K562 (cell line): ENCODE measurements at places on chromosomes 2 and 18. TPM values are rescaled to one million over a fixed set of nuclear protein-coding genes. Genes with fewer than 3 reads are reported as not detected.

DNA sequence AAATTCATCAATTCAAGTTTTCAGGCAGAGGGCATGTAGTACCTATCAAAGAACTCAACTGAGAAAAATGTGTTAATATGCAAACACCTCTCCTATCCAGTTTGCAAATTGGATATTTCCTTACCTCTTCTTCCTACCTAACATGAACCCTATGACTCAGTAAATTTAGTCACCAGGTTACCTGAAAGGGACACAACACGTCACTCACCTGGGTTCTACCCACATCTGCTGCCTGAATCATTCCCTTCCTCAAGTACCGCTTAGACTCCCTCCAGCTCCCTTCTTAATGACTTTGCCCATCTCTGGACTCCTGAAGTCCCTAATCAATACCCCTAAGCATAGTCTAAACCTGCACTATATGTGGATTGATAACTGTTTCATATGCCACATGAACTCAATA is 10.4 kb downstream of the ANKRD44 start:
- no peak overlapping the region for H3K27ac ChIP-seq
- no peaks in the 10 kb centered on the region; the same call in 1 of the 2 replicates for H3K27me3 ChIP-seq

DNA sequence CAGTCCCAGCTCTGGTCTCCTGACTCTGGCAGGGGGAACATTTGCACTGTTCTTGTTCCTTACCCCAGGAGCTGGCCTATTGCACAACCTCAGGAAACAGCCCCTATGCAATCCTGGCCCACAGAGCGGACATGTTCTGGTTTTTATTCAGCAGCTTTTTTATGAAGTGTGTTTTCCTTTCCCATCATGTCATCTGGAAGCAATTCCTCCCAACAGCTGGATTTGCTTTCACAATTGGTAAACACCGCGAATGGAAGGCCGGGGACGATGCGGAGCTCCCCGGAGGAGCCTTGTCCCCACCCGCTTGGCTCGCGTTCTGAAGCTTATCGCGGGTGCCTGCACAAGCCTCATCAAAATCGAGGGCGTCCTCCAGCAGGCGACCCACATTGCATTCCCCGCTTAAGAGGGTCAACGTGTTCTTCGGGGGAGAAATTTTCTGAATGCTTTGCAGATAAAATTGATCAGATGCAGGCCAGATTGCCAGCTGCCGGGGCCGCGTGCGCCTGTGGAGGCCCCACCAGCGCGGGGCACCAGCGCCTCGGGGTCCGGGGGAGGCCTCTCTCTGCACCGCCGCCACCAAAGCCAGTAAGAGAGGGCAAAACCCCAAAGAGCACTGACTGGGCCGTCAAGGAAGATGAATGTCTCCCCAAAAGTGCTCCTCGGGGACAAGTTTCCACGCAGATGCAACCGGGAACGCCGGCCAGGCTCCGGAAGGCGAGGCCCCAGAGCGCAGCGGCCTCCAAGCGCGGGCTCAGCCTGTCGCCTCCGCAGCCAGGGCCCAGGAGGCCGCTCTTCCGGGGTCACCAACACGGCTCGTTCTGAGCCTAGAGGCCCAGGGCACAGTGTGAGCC is 60.3 kb upstream of the SP3 start:
- no peak for DNase-seq
- peaks cover 16% of the 10 kb centered on the region; the same call in 1 of the 2 replicates for H3K4me1 ChIP-seq

GRCh38 chr2:202109737-202110184 is 36.7 kb downstream of the KIAA2012 start:
- H3K4me1 ChIP-seq, result no peaks in the 10 kb centered on the region; the same call in 1 of the 2 replicates
- H3K36me3 ChIP-seq, result no peaks in the 10 kb centered on the region
- no peak for DNase-seq
- no peak overlapping the region for H3K4me3 ChIP-seq

- no peak overlapping the region for H3K4me3 ChIP-seq
- no peaks in the 10 kb centered on the region for H3K36me3 ChIP-seq
- DNase-seq, result no peak
- no peaks in the 10 kb centered on the region for H3K27me3 ChIP-seq
- H3K27ac ChIP-seq, result no peak overlapping the region
Observed at GRCh38 chr18:62784338-62784965, 69.1 kb downstream of the PHLPP1 start.

DNA sequence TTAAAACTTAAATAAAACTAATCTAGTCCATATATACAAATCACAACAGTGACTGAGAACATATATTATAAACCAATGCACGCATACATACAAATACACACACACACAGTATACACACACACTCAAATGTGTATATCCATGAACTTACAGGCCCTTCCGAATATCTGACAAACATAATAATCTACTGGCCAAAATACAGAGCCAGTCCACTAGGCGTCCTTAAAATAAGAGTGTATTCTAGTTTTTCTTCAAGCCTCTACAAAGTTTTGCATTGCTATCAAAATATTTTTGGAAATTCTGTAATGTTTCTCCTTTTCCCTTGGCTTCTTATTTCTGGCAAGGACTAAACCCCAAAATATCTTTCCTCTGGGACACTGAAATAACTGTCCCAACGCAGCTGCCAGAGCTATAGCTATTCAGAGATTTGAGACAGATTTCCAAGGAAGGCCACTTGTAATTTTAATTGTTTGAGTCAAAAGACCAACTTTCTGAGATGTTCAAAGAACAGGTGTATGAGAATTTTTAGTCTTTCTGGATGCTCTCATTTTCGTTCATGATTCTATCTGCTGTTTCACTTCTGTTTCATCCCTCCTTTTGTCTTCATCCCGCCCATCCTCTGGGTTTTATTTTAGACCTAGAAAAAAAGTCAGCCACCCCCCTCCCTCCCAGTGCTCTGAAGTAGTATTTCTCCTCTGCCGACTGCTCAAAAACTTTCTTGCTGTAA is 24.1 kb upstream of the SP3 start:
- peaks cover 5% of the 10 kb centered on the region; the same call in 1 of the 3 replicates for H3K4me1 ChIP-seq
- no peak for DNase-seq
- H3K4me3 ChIP-seq, result no peak overlapping the region
- peaks cover under 1% of the 10 kb centered on the region; the same call in 2 of the 3 replicates for H3K27me3 ChIP-seq
- no peaks in the 10 kb centered on the region for H3K36me3 ChIP-seq
- H3K27ac ChIP-seq, result no peak overlapping the region

DNA sequence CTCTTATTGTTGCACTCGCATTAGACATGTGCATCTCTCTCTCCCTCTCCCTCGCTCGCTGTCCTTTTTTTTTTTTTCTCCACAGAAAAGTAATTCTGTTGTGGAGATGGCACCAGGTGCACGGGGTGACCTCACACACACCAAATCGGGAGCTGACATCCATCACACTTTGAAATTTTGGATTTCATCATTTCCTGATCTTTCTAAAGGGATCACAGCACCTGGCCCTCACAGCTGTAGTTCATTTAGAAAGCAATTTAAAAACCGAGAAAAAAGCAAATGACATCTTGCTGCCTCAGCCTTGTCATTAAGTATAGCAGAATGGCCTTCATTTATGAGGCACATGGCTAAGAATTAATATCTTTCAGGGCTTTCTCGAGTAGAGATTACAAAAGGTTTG is 717.2 kb downstream of the RNF144A start:
- no peak for DNase-seq
- no peaks in the 10 kb centered on the region for H3K36me3 ChIP-seq
- H3K4me3 ChIP-seq, result no peak overlapping the region
- H3K27me3 ChIP-seq, result no peaks in the 10 kb centered on the region

- H3K4me1 ChIP-seq, result no peaks in the 10 kb centered on the region; the same call in 1 of the 2 replicates
- DNase-seq, result no peak
- H3K27me3 ChIP-seq, result no peaks in the 10 kb centered on the region
- H3K36me3 ChIP-seq, result peaks cover 9% of the 10 kb centered on the region; the same call in 2 of the 3 replicates
Observed at GRCh38 chr2:64595397-64596176, 58.1 kb downstream of the SERTAD2 start.

GRCh38 chr2:78553866-78554647 is 471.4 kb upstream of the REG3G start:
- H3K4me1 ChIP-seq, result no peaks in the 10 kb centered on the region
- no peak overlapping the region for H3K4me3 ChIP-seq
- H3K36me3 ChIP-seq, result no peaks in the 10 kb centered on the region
- no peaks in the 10 kb centered on the region for H3K27me3 ChIP-seq
- no peak overlapping the region for H3K27ac ChIP-seq

DNA sequence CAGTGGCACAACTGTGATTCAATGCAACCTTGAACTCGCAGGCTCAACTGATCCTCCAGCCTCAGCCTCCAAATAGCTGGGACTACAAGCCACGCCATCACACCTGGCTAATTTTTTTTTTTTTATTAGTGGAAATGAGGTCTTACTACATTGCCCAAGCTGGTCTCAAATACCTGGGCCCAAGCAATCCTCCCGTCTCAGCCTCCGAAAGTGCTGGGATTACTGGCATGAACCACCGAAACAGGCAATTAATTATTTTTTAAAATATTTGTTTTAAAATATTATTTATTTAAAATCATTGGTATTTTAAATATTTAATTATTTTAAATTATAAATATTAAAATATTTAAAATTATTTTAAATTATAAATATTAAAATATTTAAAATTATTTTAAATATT is 24.5 kb downstream of the SRBD1 start:
- no peak overlapping the region for H3K27ac ChIP-seq
- peaks cover 31% of the 10 kb centered on the region; the same call in 2 of the 3 replicates for H3K36me3 ChIP-seq
- no peak overlapping the region for H3K4me3 ChIP-seq

DNA sequence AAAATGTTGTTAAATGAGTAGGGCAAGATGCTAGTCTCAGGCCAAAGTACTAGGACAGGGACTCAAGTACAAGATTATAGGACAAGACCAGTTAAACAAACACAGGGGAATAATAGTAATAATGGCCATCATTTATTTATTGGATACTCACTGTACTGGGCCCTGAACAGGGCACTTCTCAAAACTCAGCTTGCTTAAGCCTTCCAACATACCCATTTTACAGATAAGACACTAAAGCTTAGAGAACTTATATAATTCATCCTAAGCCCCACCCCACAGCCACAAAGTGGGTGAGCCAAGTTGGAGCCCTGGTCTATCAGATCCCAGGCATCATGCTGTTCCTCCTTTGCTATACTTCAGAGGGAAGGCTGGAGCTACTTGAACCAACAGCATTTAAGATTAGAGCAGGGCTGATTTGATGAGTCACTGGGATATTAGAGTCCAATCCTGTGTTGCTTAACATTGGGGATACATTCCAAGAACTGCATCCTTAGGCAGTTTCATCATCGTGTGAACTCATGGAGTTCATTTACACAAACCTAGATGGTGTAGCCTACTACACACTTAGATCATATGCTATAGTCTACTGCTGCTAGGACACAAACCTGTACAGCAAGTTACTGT is 153.6 kb downstream of the MTCL1 start:
- no peaks in the 10 kb centered on the region for H3K36me3 ChIP-seq
- H3K4me1 ChIP-seq, result no peaks in the 10 kb centered on the region; the same call in 2 of the 3 replicates
- H3K27me3 ChIP-seq, result no peaks in the 10 kb centered on the region
- DNase-seq, result no peak
- no peak overlapping the region for H3K27ac ChIP-seq
- H3K4me3 ChIP-seq, result no peak overlapping the region

DNA sequence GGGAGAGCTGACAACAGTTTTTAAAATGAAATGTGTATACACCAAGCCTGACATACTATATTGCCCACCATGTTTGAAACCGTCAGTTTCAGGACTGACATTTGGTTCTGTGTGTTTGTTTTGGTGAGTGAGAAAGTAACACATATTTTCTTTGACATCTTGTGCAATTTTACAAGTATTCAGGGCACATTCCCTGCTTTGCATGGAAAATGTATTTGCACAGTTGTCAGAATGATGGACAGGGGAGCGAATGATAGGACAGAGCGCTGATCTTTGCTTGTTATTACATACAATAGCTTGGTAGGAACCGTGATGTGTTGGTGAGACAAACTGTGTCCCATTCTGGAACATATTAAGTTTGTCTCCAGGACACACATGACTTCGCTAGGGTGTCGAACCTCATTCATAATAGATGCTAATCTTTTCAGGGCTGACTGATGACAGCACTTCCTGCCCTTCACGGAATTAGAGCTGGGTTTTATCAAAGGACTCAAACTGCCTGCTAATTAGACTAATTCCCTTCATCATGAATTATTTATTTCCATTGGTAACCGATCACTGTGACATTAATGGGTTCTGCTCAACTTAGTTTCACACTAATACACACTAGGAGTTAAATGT is 158.5 kb downstream of the CDCA7 start:
- H3K27me3 ChIP-seq, result no peaks in the 10 kb centered on the region
- DNase-seq, result no peak
- H3K4me3 ChIP-seq, result no peak overlapping the region
- no peaks in the 10 kb centered on the region for H3K36me3 ChIP-seq
- H3K4me1 ChIP-seq, result no peaks in the 10 kb centered on the region

Gene MRPL53
- total RNA-seq, result 80.8 and 87.9 TPM in 2 replicates

Gene MERTK
- 1.1 and 1.4 TPM in 2 replicates for total RNA-seq

Gene ACADL
- 0.07 TPM in 1 of 2 replicates, not detected in the other for total RNA-seq
